ENCODE measurements at places on chromosomes 11 and 22. TPM values are rescaled to one million over a fixed set of nuclear protein-coding genes. Genes with fewer than 3 reads are reported as not detected.

The GP1BB gene
- total RNA-seq: not detected

DNA sequence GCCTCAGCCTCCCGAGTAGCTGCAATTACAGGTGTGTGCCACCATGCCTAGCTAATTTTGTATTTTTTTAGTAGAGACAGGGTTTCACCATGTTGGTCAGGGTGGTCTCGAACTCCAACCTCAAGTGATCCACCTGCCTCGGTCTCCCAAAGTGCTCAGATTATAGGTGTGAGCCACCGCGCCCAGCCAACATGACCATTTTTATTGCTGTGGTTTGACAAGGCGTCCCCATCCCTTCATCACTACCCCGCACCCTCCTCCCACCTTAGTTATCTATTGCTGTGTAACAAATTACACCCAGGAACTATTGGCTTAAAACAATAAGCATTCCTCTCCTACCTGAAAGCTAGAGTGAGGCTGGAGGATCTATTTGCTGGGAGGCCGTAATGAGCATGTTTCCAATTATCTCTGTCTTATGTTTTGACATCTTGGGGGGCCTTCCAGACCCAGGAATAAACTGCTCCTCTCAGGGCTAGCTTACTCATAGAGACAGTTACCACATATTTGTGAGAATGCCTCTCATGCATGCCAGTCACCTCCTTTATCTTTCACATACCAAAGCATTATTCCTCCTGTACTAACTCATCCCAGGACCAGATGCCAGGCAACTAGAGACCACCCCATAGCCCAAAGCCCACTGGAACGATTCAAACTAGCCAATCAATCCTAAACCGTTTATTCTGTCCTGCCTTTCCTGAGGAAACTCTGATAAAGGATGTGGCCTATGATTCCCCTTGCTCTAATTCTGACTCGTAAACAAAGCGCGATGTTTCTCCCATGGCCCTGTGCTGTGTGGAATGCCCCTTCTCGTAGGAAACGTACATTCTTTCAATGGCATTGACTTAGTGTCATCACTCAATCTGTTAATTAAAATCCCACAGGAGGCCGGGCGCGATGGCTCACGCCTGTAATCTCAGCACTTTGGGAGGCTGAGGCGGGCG, 19.4 kb downstream of the SNU13 start:
- DNase-seq: no peak

The ADAMTS8 gene
- total RNA-seq: not detected

- no peak for DNase-seq
These were observed 3.4 kb downstream of the SART1 start for GRCh38 chr11:65964906-65965305.

The OR6T1 gene
- total RNA-seq: not detected

The EED gene
- total RNA-seq: 61.0 TPM

All from activated naive CD4-positive, alpha-beta T cell treated with anti-CD3 and anti-CD28 coated beads for 36 hours (primary cell).